Brain microvascular endothelial cell (primary cell): ENCODE measurements at places on chromosomes 7 and 10.
A peak's percentile ranks its signal among the peaks of the same experiment; 100 is the strongest.

GRCh38 chr7:151925446-151926335 is 30.6 kb upstream of the GALNTL5 start:
- peak; percentile 14 for DNase-seq

- DNase-seq = peak; percentile 81
Measured at GRCh38 chr7:65397730-65398142, 24.1 kb downstream of the ZNF92 start.

DNA sequence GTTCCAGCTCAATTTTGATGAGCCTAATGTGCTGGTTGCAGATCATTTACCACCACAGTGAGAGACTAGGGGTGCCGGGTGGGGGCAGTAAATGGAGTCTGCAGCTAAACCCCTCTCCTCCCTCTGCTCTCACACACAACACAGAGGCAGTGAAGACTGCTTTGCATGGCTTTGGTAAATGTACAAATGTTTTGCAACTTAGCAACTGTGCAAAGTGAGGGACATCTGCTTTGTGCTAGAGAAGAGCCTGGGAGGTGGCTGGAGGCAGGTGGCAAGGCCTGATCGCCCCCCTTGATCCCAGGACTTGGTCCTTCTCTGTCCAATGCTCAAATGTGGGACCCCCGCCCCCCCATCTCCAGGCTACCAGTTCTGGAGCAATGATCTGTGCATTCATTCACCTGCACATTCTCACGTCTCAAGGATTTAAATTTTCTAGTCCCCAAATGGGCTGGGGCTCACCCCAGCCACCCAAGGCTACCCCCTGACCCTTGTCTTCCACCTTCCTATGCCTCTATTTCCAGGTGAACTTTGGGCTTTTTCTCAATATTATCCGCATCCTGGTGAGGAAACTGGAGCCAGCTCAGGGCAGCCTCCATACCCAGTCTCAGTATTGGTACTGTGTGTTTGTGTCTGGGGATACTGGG is 11.6 kb downstream of the GHRHR start:
- DNase-seq = no peak

GRCh38 chr7:101942603-101943210 is 125.3 kb downstream of the CUX1 start:
- no peak for DNase-seq

DNA sequence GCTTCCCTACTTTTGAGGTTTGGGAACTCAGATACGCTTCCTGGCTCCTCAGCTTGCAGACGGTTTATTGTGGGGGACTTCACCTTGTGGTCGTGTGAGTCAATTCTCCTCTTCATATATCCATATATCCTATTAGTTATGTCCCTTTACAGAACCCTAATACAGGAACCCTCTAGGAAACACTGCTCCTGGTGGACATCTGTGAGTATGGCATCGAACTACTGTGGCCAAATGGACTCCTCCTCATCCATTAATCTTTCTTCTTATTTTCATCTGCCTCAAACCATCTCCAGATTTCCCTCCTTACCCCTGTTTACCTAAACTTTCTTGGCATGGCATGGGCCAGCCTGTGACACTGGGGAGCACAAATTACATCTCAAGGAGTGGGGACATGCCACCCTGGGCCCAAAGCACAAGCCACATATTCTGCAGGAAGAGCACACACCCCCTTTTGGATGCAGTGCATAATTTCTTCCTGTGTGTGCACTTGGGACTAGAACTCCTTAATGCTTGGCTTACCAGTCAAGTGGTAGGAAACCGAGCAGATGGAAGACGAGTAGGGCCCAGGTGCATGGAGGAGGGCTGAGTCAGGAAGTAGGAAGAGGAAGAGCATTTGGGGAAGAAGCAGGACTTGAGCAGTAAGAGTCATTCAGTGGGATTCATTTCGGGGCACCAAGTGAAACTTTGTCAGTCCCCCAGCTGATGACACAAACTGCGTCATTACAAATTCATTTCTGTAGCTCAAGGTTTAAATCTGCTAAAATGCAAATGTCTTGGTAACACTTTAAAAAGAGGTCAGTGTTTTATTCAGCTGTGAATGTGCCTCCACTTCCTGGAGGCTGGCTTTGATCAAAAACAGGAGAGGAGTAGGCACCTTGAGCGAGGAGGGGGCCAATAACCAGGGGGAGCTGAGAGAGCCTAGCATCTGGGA is 80.8 kb upstream of the PLXNA4 start:
- no peak for DNase-seq

DNA sequence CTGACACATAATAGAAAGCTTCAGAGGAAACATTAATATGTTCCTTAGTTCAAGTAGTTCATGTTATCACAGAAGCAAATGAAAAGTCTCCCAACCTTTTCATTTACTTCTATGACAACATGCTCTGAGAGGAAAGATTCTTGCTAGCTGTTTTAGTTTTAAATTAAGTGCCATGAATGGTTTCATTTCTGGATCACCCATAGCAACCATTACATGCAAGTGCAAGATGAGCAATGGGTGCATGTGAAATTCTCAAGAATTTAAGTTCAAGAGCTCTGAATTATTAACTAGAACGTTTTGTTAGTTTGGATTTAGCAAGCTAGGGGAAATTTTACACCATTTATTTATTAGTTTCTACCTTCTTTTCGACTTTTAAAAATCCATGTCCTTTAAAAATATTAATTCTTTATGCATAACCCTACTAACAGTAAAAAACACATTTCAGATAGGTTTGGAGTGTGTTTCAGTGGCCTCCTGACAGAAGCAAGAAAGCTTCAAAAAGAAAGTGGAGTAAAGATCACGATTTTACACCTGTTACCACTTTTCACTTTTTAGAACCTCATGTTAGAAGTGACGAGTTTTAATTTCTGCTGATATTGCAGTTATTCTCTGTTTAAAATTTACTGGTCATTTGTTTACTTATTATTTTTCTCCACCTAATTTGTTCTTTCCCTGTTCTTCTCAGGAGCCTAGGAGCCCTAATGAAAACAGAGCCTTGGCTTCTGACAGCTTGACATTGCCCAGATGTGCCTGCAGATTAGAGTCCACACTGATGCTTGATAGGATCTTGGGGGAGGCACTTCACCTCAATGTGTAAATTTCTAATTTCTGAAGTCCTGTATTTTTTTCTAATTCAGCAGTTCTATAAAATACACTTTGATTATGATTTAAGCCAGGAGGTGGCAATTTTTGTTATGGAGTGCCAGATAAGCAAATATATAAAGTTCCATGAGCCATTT is 995.3 kb upstream of the PHF14 start:
- DNase-seq = no peak

GRCh38 chr10:101512738-101513137 is 75.3 kb downstream of the POLL start:
- no peak for DNase-seq

GRCh38 chr7:108071551-108071950 is 58.6 kb downstream of the LAMB4 start:
- DNase-seq = no peak
